Tongue (tissue), 3 donors: ENCODE measurements at places on chromosomes 1 and 21.

DNA sequence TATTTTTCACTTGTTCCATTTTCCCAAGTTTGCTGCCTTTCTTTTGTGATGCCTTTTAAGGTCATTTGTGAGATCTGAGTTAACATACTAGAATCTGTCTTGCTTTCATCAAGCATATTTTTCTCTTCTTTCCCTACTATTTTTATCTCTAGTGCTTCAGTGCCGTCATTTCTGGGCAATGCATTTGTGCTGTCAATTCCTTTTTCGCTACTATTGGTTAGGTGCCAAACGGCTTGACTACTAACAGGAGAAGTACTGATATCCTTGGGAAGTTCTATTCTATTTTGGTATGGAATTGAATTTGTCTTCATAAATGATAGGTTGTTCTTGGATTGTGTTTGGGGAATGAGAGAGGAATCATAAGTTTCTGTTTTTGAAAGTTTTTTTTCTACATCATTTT is 42.2 kb downstream of the LRRC53 start:
- DNase-seq, result peak; percentile 19

GRCh38 chr1:66300280-66300971 is 233.5 kb upstream of the SGIP1 start:
- no peak for DNase-seq

GRCh38 chr1:202577381-202577780 is 132.9 kb downstream of the SYT2 start:
- DNase-seq, result no peak

- no peak for DNase-seq
Observed at GRCh38 chr1:181541458-181541857, 58.1 kb downstream of the CACNA1E start.

DNA sequence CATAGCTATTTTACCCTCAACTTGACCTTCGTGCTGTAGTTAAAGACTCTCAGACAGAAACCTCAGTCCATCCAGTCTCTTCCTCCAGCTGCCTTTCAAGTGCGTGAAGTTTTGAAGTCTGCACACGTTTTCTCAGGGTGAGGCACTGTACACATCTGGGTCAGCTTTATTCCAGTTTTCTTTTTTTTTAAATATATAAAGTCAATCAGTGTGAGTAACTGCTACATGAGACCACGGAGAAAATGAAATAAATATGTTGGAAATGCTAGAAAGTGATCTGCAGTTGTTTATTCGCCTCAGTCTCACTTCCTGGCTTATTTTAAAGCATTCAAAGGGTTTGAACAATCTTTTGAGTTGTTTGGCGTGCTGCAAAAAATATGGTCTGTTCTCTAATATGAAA is 135.7 kb downstream of the ROR1 start:
- DNase-seq, result peak; percentile 61

GRCh38 chr1:145690587-145691558 is 16.3 kb downstream of the PDZK1 start:
- peak; percentile 35 for DNase-seq

DNA sequence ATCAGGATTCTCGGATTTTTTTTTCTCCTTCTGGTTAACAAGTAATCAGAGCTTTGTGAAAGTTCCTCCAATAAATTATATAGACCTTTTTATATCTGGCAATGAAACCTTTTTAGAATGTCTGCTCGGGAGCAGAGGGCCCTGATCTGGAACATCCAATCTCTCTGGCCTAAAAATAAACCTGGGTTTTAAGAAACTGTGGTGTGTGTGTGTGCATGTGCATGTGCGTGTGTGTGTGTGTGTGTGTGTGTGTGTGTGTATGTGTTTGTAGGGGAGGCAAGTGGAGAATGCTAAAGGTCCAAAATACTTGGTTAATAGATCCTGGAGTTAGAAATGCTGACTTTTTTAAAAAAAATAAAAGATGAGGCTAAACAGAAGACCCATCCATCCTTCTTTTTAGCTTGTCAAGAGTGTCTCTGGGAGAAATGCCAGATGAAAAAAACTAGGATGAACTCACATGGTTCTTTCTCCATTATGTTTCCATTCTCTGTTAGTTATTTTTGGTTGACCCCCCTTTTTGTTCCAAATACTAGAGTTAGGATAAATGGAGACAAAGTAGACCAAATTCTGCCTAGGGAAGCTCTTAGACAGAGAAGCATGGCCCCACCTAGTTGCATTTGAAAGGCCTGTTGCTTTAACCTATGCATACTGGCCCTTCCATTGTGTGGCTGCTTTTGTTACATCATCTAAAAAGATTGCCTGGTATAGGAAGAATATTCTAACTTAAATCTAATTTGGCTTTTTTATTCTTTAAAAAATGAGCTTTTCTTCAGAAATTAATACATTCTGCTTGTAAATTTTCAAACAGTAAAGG is 175.9 kb downstream of the PAPPA2 start:
- peak; percentile 25 for DNase-seq

DNA sequence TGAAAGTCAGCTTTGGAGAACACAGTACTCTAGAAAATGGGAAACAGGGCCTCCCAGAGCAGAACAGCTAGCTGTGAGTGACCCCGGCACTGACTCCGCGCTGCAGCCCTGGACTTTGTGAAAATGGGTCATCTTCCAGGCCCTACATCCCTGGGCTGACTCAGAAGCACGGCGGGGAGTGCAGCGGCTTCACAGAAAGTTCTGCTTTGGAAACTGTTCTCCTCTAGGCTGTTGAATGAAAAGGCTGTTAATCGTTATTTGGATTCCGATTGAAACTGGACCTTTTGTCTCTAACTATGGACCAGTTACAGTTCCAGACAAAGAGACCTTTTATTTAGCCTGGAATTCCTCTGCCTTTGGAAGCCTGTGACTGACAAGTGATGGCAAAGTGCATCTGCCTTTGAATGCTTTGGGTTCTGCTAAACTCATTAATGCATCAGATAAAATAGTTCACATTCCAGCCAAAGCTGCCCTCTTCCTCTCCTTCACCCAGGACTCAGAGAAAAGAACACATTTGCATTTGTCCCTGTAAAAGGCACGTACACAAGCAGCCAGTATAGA is 144.9 kb upstream of the HOOK1 start:
- peak; percentile 69 for DNase-seq

DNA sequence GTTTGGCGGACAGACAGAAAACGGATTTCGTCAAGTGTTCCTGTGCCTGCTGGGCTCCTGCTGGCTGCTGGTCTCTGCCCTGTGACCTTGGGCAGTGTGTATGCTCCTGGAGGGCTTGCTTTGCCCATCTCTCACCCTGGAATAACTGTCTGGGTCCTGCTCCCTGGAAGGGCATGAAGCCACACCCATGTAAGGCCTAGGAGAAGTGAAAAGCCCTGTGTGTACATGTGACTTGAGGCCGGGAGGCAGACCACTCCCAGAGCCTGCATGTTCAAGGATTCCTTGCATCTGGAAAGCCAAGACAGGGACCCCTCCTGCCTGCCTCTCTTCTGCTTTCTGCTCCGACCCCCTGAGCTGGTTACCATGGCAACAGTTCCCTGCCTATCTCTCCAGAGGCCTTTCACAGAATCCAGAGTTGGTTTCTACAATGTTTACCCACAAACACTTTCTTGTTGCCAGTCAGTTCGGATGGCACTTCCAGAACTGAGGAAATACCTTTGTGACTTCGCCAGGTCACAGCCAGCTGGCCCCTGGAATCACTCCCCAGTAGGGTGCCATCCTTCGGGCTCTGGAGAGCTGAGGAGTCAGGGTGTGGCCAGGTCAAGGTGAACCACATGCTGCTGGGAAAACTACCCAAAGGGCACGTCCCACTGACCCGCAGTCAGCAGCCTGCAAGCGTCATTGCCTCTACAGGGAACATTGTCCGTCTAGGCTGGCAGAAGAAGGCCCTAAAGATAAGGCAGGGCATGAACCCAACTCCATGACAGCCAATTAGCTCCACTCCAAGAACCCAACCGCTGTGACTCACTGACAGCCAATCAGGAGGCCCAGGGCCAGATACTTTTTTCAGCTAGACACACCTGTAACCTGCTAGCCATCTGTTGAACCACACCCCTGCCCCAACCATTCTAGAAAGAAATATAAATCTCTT is 14.7 kb upstream of the GPR37L1 start:
- DNase-seq, result no peak

GRCh38 chr21:44517175-44517899 is 22.7 kb downstream of the KRTAP10-1 start:
- DNase-seq, result no peak

- DNase-seq, result no peak
Observed at GRCh38 chr21:44658541-44658910, 794 bp downstream of the KRTAP12-3 start.

DNA sequence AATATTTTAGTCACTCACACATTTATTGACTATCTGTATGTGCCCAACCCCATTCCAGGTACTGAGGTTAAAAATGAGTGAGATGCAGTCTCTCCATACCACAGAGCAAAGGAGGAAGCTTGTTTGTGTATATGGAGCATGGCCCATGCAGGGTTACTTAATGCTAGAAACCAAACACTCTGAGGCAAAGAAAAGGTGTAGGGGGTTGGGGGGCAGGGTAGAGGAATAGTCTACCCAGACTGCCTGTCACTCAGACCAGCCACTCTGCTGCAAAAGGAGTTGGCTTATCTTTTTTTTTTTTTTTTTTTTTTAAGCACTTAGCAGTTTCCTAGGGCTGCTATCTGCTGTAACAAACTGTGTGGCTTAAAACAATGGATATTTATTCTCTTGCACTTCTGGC is 19.8 kb downstream of the PGM1 start:
- DNase-seq, result no peak

DNA sequence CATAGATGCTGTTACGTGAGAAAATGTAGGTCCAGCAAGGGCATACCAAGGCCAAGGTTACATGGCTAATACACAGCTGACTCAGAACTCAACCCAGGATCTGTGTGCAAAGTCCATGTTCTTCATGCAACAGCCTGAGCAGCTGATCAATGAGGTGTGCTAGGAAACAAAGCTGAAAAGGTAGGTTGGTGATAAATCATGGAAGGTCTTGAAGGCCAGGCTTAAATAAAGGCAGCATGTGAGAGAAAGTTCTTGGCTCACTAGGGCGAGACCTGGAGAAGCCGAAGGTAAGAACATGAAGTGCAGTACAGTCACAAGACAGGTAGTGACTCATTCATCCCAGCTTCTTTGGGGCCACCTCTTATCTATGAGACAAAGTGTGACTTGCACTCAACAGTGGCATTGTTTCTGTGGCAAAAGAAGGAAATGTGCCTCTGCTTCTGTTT is 33.4 kb downstream of the TLR5 start:
- no peak for DNase-seq

DNA sequence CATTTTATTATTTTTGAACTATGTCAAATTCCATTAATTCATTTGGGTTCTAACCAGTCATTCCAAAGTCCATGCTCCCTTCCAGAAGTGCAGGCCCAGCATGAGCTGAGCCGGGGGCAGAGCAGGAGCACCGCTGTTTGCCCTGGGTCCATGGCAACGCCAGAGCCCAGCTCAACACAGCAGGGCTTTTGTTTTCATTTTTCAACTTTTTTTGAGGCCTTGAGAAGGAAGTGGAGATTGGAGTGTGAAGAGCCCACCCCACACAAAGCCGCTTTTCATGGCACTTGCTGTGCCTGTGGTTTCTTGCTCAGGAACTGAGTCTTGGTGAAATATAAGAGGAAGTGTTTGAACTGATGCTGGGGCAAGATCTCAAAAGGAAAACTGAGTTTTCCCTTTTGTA is 13.2 kb upstream of the PRMT2 start:
- peak; percentile 82 for DNase-seq

- peak; percentile 38 for DNase-seq
Observed at GRCh38 chr1:150807249-150808023, 624 bp downstream of the CTSK start.
